Uterus (tissue), 4 donors: ENCODE measurements at places on chromosomes 12 and 14. TPM values are rescaled to one million over a fixed set of nuclear protein-coding genes. Genes with fewer than 3 reads are reported as not detected.

GRCh38 chr12:65121049-65121955 lies at the start of gene WIF1:
Gene WIF1, minus strand, starts transcription at chr12:65121305. Its CDS starts 114 bp downstream, at chr12:65121191.
- no peaks in the 10 kb centered on the region for H3K27me3 ChIP-seq
- H3K27ac ChIP-seq = no peak within 1 kb of the TSS
- DNase-seq = no peak
- no peaks in the 10 kb centered on the region for H3K36me3 ChIP-seq
- H3K4me3 ChIP-seq = no peak within 1 kb of the TSS

GRCh38 chr12:12506496-12506890 lies 56.2 kb downstream of the DUSP16 start:
- DNase-seq = no peak
- H3K27ac ChIP-seq = peak overlapping the region; percentile 80
- no peaks in the 10 kb centered on the region for H3K36me3 ChIP-seq
- H3K27me3 ChIP-seq = no peaks in the 10 kb centered on the region

The HPD gene
- total RNA-seq = 1.9 TPM

DNA sequence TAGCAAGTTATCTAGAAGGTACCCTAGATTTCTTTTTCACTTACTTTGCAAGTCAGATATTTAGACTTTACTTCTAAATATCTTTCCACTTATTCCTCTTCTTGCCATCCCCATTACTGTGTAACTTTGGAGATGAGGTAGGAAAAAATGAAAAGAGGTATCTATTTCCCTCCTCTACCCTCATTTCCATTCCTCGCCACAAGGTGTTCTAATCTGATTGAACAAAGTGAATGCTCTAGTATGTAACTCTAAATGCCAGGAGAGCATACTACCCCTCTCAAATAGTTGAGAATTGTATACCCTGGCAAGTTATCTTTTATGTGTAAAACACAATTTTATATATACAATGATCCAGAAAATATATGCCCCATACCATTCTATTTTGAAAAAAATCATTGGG lies 1.7 kb upstream of the LDHB start:
- no peaks in the 10 kb centered on the region for H3K4me1 ChIP-seq
- no peak for DNase-seq
- H3K36me3 ChIP-seq = no peaks in the 10 kb centered on the region

DNA sequence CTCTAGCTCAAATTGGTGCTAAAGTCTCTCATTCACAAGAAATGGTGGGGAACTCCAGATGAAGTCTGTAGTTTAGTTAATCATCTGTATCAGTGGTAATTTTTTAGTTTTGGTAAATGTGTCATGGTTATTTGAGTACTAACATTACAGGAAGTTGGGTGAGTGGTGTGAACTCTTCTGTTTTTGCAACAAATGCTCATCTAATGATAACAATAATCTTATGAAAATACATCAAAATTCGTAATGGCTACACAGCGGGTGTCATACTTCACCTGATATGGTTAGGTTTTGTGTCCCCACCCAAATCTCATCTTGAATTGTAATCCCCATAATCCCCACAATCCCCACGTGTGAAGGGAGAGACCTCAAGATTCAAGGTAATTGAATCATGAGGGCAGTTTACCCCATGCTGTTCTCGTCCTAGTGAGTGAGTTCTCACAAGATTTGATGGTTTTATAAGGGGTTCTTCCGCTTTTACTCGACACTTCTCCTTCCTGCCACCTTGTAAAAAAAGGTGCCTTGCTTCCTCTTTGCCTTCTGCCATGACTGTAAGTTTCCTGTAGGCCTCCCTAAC lies 209.3 kb upstream of the FOXN3 start:
- DNase-seq = no peak
- H3K27ac ChIP-seq = no peak overlapping the region
- H3K4me3 ChIP-seq = no peak overlapping the region
- no peaks in the 10 kb centered on the region for H3K4me1 ChIP-seq

- H3K4me3 ChIP-seq = no peak overlapping the region
- no peaks in the 10 kb centered on the region for H3K27me3 ChIP-seq
- DNase-seq = no peak
- H3K4me1 ChIP-seq = no peaks in the 10 kb centered on the region
- H3K36me3 ChIP-seq = no peaks in the 10 kb centered on the region
These were observed 305.4 kb upstream of the SEL1L start for GRCh38 chr14:81839056-81839455.

The MTERF2 gene
- 3.8 TPM for total RNA-seq

- no peaks in the 10 kb centered on the region for H3K27me3 ChIP-seq
- H3K4me1 ChIP-seq = no peaks in the 10 kb centered on the region
- H3K27ac ChIP-seq = no peak overlapping the region
- no peak overlapping the region for H3K4me3 ChIP-seq
- H3K36me3 ChIP-seq = no peaks in the 10 kb centered on the region
These were observed 481.8 kb downstream of the TMEM117 start for GRCh38 chr12:44317651-44318126.

The CD163L1 gene
- 5.7 TPM for total RNA-seq

- no peak overlapping the region for H3K27ac ChIP-seq
- DNase-seq = no peak
- no peaks in the 10 kb centered on the region for H3K4me1 ChIP-seq
These were observed 27.0 kb upstream of the RCOR1 start for GRCh38 chr14:102565331-102565887.

DNA sequence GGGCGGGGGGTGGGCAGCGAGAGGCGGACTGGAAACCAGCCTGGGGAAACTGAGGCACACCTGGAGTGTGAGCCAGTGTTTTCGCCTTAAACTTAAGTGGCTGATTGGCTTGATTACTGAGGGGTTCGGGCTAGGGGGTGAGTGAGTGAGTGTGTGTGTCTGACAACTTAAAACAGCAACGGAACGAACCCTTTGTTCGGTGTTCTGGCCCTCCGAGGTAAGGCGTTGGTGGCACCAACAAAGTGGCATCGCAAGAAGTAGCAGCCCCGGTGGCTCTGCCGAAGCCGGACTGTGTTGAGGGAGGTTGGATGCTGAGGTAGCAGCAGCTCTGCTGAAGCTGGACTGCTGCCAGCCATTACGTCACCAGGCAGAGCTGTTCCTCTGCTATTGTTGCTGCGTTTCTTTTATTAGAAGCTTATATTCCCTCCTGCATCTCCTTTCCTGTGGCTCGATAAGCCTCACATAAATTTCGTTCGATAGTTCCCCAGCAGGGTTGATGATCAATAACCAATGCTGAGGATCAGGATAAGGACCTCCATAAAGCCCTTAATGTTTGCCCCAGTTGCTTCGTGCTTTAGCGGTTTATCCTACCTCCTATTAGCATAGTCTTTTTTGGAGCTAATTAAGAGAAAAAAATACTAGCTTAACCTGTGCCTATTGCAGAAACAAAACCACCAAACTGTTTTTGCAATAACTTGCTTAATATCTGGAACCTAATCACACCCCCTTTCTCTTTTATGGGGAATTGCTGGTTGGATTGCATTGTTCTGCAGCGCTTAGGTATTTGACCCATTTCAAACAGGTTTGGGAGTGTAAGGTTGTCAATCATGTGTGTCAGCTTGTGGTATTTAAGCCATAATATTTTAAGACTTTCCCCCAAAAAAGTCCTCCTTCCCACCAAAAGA lies 1.3 kb downstream of the GPR137C start:
- no peaks in the 10 kb centered on the region for H3K27me3 ChIP-seq
- peak overlapping the region; percentile 81 for H3K4me3 ChIP-seq

The SLC38A1 gene
- total RNA-seq = 88.1 TPM

GRCh38 chr12:70031046-70031445 lies 206.0 kb downstream of the MYRFL start:
- H3K27ac ChIP-seq = no peak overlapping the region
- H3K4me1 ChIP-seq = no peaks in the 10 kb centered on the region
- no peaks in the 10 kb centered on the region for H3K27me3 ChIP-seq
- no peak for DNase-seq

The CLEC12A gene
- not detected for total RNA-seq
